ENCODE measurements at places on chromosomes 2 and 18.

GRCh38 chr2:178271629-178272333 lies 77.5 kb downstream of the OSBPL6 start:
- peak; percentile 81 for DNase-seq

DNA sequence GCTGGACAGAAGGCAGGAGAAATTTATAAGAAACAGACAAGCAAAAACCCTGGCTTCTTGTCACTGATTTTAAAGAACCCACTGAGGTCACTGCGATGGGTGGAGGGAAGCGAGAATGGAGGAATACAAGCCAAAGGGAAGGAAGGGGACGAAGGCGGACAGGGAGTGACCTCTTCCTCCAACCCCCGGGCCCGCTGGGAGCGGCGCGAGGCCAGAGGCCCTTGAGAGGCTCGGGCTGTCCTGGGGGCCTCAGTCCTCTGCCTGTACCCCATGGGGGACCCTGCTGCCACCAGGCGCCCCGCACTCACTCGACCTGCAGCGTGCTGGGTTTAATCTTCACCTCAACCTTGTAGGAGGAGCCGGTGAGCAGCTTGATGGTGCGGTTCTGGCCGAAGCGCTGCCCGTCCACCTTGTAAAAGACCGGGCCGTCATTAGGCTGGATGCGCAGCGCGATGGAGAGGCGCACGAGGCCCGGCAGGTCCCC lies 793 bp downstream of the CNRIP1 start:
- peak; percentile 46 for DNase-seq

DNA sequence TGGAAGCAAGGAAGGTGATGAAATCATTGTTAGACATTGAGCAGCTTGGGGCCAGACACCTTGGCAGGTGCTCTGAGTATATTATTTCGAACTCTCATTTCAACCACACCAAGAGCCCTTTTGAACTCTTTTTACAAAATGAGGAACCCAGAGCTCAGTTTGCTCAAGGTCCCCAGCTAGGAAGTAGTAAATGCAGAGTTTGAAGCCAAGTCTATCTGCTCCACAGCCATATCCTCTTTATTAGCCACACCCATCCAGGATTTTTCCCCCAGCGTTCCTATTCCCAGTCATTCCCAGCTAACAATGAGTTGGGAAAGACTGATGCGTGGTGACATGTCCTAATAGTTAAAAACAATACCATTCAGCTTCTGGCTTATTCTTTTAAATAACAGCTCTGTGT lies 40.2 kb downstream of the SEMA4F start:
- no peak for DNase-seq

- DNase-seq, result no peak
Observed at GRCh38 chr2:105188343-105188742, 53.2 kb upstream of the GPR45 start.

GRCh38 chr2:52127527-52127926 lies 1095.6 kb upstream of the NRXN1 start:
- no peak for DNase-seq

GRCh38 chr18:40769786-40770185 lies 1185.2 kb upstream of the PIK3C3 start:
- DNase-seq, result no peak

- DNase-seq, result peak; percentile 68
Observed at GRCh38 chr2:44100351-44100750, 68.3 kb upstream of the PPM1B start.

All from right lobe of liver (tissue), 6 donors.